ENCODE measurements at places on chromosomes 2 and 18.
A peak's percentile ranks its signal among the peaks of the same experiment; 100 is the strongest.

- no peak for DNase-seq
Observed at GRCh38 chr2:131050896-131051295, 42.4 kb downstream of the FAM168B start.

GRCh38 chr2:150788426-150789140, 301.1 kb upstream of the RND3 start:
- DNase-seq: no peak

DNA sequence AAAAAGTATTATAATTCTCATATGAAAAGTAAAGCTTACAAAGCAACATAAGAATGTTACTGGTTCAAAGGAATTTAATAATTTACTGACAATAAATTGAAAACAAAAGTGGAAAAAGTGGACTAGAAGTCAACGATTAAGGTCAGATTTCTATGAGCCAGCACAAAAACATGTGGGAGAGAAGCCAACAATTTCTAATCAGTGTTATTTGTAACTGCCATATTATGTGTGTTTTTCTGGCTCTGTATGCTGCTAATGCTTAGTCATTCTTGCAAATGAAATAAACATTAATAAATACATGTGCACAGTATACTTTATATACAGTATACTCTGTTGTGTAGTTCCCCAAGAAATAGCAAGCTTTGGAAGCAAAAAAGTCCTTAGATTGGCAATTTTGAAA, 301.3 kb upstream of the RGPD4 start:
- no peak for DNase-seq

DNA sequence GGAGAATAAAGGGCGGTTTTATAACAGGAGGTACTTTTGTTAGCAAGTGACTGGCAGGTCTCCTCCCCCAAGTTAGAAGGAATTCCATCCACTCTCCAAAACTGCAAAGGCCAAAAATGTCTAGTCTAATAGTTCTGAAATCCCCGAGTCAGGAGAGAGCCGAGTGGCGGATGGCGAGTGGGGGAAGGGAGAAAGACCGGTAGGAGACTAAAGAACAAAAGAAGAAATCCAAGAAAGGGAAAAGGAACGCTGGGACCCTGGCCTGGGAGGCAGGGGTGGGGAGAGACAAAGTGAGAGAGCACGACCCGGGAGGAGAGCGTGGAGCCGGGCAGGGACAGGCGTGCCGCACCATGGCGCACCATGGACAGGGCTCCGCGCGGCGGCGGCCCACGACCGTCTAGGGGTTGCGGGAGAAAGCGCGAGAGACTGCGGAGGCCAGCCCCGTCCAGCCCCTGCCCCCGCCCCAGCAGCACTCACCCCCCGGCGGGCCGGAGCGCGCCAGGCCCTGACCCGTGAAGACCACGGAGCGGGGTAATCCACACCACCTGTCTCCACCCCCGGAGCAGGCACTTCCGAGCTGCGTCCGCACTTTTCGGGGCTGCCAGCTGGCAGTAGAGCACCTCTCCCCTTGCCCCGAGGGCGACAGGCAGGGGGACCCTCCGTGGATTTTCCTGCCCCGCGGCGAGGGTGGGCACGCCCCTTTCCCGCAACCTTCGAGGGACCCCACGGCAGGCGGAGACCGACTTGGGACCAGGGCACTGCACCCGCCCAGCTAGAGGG, 1.6 kb downstream of the CDH2 start:
- DNase-seq: no peak

DNA sequence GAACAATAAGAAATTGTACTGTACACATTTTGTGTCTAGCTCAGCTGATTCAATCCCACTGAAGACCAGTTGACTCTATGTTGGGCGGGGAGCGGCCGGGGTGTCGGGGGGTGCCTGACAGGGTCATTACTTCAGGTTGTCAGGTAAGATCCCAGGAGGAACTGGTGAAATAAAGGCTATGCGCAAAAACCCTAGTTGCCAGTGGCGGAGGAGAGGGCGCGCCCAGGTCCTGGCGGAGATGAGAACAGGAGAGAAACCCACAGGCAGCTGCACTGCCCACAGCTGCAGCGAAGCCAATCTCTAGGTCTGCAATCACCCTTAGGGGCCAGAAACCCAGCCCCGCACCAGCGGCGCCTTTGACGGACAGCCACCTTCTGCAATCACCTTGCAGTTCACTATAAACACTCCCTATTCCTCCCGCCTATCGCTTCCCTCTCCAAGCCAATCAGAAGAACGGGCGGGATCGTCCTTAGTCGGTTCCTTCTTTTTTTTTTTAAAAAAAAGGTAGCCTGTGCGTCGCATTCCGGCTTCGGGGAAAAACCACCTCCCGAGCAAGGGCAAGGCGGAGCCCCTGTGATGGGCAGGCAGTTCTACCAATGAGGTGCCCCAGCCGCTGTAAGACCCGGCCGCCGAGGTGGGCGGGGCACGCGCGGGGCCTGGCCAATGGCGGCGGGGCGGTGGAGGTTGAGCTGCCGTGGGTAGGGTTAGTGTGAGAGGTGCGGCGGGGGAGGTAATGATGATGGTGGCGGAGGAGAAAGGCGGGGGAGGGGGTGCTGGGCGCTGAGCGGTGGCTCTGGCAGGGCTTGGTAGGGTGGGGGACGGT, at the start of gene EHBP1:
EHBP1 (plus strand) TSS at position 707 of the 823 bp plus-strand sequence. CDS start 1,479 bp downstream, outside the sequence.
- DNase-seq: peak; percentile 97
